ENCODE measurements at places on chromosomes 5 and 9.

DNA sequence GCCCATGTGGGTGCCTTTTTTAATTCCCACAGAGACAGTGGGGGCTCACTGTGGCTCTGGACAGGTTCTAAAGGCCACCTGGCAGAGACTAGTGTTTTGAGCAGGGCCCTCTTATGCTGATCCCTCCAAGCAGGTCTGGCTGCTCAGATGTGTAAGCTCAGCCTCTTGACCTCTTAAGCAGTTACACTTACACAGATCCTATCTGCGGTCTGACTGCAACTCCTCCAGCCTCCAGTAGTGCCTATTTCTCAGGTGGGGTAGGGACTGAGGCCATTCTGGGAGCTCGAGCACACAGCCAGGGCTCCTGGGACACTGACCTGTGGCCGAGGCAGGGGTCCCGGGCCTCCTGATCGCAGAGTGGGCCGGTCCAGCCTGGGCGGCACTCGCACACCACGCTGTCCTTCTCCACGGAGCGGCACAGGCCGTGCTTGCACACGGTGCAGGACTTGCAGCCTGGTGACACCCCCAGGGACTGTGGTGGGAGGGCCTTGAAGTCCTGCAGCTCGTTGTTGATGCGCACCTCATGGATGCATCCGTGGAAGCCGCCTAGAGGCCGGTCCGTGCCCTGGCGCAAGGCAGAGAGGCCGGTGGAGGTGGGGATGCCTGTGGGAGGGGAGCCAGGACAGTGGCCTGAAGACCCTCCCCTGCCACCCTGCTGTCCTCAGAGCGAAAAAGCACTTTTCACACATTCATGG is 91.9 kb upstream of the PANK3 start:
- DNase-seq = no peak

DNA sequence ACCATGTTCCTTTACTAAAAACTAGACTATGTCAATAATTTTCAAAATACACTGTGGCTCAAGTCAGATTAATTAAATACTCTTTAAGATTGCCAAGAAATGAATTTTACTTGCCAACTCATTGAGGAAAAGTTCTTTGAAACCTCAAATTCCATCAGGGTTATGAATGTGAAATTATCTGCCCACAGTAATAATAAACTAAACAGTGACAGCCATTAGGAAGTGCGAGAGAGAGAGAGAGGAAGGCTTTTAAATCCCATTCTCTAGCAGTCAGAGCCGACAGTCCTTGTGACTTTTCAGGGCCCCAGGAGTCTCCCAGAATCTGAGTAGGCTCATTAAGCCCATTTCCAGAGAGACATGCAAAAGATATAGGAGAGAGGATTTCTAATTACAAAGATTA is 236.1 kb downstream of the MARCHF11 start:
- no peak for DNase-seq

- DNase-seq = no peak
Measured at GRCh38 chr5:133830911-133831310, 137.5 kb downstream of the C5orf15 start.

- DNase-seq = no peak
Measured at GRCh38 chr5:14996997-14997396, 125.4 kb upstream of the ANKH start.

DNA sequence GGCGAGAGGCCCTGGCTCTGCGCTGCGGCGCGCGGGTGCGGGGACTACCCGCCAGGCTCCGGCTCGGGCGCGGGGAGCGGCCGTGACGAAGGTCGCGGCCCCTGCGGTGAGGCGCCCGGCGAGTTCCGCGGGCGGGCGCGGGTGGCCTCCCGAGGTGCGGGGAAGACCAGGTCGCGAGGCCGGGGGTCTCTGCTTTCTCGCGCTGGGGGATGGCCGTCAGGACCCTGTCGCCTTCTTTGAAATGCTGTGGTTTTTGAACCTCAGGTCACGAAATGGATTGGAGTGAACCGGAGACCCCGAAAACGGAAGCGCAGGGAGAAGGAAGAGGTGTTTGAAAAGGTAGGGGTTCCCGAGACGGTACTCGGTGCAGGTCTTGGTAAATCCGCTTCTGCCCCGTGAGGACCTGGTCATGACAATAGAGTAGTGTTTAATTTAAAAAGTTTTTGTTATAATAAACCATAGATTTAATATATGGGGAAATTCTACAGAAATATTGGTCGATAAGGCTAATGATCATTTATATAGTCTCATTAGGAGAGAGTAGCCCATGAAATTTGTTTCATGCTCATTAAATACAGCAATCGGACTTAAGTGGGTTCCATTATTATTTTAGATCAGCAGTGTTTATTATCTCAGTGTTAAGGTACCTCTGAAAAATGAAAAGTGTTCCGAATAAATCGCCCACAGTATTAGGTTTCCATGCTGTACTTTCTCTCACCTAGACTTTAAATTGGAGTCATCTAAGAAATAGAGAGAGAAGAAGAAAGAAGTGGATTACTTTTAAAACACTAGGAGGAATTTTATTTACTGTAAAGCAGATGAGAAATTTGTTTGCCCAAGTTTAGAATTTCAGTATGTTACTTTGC is 279.0 kb downstream of the AOPEP start:
- DNase-seq = no peak

- DNase-seq = no peak
Measured at GRCh38 chr9:120331913-120332312, 248.1 kb downstream of the CDK5RAP2 start.

DNA sequence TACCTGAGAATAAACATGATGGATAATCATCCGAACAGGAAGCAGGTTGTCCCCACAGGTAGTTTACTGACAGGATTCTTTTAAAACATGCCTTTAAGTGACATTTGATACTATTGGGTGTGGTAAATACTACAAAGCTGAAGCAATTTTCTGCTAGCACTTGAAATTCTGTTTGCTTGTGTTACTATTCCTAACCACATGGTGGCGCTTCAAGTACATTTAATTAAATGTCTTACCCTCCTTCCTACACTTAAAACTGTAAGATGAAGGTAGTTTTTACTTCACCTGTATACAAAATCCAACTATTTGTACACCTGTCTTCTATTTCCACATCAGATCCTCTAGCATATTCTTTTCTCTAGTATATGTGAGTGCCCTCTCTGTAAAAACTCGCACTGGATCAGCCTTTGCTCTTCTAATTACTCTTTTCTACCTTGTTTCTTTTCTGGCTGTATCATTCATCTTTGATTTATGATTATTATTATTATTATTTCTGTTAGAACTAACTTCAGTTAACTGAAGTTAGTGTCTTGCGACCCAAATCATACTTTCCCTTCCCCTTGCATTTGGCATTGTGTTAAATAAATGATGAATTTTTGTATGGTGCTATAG is 18.4 kb downstream of the SLC25A46 start:
- DNase-seq = no peak

DNA sequence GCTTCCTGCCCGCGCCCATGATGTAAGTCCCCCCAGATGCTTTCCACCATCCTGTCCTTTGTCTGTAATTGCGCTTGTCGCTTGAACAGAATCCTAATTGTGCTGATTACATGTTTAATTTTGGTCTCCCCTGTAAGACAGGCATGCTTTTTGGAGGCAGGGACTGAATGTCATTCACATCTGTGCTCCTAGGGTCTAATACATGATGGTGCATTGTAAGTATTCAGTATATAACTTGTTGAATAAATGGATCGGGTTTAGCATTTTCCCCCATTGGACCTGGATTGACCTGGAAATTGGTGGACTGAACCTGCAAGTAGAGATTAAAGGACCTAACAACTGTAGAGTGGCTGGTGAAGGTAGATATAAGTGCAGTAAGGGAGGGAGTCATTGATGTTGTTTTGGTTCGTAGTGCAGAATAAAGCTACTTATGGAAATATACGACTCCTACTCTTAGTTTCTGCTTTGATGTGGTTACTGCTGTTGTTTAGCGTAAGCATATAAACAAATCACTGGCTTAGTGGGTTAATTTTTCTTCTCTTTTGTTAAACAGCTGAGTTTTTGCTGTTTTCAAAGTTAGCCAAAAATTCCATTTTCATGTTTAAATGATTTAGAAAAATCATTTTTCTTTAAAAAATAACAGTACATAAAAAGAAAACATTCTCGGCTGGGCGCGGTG is 57.3 kb downstream of the TRIO start:
- DNase-seq = no peak

DNA sequence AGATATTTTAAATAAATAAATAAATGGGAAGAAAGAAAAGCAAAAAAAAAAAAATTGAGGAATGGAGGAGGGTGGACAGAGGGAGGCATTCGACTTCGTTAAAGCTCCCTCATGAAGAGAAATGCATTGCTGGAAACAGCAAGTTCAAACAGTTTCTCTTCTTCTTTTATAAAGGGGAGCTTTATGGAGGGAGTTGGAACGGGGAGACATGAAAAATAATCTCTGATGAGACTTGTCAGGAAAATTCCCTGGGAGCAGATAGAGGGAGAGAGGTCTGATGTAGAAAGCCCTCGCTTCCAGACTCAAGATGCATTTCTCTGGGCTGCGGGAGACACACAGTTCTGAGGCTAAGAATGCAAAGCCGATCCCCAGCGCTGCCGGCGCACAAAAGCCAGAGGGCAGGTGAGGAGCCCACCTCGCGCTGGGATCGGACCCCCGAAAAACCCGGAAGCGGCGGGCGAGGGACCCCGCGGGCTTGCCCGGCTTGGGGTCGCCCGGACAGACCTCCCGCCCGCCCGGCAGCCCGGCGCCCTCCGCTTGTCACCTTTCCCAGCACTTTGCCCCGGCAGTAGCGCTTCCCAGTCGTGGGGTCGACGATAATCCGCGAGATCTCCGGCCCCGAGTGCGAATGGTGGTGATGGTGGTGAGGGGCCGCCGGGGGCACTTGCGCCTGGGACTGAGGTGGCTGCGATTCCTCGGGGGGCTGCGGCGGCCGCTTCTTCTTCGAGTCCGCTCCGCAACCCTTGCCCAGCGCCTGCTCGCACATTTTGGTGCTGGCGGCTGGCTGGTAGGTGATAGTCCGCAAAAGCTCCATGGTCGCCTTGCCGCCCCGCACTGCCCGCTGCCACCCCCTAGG is 512 bp downstream of the PLK2 start:
- DNase-seq = no peak

DNA sequence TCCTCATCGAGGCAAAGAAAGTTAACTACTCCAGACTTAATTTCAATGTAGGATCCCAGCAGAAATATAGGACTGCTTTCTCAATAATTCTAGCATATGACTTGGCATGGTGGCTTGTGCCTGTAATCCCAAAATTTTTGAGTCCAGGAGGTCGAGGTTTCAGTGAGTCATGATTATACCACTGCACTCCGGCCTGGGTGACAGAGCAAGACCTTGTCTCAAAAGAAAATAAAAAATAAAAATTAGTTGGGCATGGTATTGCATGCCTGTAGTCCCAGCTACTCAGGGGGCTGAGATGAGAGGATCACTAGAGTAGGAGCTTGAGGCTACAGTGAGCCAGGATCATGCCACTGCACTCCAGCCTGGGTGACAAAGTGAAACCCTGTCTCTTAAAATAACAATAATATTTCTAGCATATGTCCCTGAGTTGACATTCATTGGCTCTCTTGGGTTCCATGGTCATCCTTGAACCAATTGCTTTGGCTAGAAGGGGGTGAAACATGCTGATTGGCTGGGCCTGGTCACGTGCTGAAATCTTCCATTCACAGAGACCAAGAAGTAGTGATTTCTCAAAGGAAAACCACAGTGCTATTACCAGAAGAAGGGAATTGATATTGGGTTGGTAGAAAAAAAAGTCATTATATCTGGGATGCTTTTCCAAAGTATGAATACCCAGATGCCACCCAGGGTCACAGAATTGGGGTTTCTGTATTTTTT is 31.6 kb upstream of the GARNL3 start:
- no peak for DNase-seq

GRCh38 chr9:127608104-127608966 is 3.7 kb upstream of the STXBP1 start:
- DNase-seq = peak; percentile 49

DNA sequence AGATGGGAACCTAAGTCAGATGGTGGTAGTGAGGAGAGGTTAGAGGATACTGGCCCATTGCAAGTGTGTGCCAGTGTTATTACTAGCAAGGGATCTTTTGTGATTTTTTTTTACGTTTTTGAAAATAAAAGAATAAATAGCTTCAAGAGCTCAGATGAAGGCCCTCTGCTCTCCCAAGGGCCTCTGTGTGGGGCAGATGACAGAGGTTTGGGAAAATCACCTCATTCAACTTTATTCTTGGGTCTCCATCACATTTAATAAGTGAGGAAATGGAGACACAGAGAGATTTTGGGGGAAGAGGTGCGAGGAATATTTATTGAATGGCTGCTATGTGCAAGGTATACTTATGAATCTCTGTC is 10.1 kb upstream of the TRAF1 start:
- DNase-seq = no peak

DNA sequence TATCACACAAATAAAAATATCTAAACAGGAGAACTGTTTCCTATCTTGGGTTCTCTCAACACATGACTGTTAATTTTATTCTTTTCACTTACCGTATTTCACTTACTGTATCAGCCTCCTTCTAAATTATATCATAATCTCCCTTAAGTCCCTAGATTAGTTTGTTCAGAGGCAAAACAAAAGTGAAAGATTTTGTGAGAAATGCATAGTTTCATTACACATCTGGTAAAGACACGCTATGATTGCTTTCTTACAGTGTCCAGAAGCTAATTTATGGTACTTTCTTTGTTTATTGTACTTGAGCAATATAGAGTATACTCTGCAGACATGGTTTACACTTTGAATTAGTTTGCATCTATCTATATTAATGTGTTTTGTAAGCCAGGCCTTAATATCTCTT is 159.7 kb upstream of the TLX3 start:
- no peak for DNase-seq

DNA sequence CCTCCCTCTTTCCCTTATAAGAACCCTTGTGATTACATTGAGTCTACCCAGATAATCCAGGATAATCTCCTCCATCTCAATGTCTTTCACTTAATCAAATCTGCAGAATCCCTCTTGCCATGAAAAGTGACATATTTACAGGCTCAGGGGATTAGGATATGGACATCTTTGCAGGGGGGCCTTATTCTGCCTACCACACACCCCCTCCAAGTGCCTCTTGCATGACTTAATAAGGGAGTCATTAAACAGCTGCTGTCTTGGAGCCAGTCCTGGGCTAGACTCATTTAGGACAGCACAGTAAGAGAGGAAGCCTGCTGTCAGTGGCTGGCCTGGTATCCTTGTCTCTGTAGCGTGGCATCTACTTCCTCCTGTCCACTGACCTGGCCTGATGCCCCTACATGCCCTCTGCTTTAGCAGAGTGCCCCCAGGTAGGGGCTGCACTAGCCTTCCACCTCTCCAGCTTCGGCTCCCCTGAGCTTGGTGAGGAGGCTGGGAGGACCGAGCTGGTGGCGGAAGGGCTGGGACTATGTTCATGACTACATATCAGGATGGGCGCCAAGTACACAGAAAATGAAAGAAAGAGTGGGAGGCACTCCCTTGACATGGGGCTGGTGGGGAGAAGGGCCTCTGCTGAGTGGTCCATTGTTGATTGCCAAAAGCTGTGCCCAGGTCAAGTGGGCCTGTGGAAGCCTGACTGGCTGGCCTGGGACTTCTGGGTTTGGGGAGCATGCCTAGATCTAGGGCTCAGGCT is 17.2 kb downstream of the ENHO start:
- DNase-seq = no peak

DNA sequence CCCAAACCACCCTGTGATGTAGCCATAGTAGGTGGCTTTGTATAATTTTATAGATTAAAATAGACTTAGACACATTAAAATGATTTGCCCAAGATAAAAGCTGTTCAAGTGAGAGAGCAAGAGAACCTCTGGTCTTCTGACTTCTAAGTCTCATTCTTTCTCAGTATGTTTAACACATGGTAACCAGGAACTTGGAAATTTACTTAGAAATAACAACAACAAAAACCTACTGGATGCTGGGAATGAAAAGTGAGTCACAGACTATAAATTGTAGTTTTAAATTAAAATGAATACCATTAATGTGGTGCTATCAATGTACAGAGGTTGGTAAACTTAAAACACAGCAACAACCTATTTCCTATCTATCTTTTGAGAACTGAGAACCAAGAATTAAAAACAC is 30.4 kb downstream of the HMGCR start:
- no peak for DNase-seq

- DNase-seq = peak; percentile 87
Measured at GRCh38 chr5:139787568-139788293, 7.9 kb upstream of the PSD2 start.

All from stimulated activated CD4-positive, alpha-beta T cell treated with anti-CD3 and anti-CD28 coated beads, Interleukin-12 subunit alpha, Interleukin-12 subunit beta, amount 100 ng/mL, for 24 hours (primary cell).